Naive thymus-derived CD4-positive, alpha-beta T cell (primary cell): ENCODE measurements at places on chromosomes 6 and 20. TPM values are rescaled to one million over a fixed set of nuclear protein-coding genes. Genes with fewer than 3 reads are reported as not detected.

The YTHDF1 gene
- 42.0 TPM for total RNA-seq

The IP6K3 gene
- not detected in 2 replicates for total RNA-seq

GRCh38 chr6:37614059-37614458 lies 83.6 kb downstream of the MDGA1 start:
- DNase-seq, result no peak

DNA sequence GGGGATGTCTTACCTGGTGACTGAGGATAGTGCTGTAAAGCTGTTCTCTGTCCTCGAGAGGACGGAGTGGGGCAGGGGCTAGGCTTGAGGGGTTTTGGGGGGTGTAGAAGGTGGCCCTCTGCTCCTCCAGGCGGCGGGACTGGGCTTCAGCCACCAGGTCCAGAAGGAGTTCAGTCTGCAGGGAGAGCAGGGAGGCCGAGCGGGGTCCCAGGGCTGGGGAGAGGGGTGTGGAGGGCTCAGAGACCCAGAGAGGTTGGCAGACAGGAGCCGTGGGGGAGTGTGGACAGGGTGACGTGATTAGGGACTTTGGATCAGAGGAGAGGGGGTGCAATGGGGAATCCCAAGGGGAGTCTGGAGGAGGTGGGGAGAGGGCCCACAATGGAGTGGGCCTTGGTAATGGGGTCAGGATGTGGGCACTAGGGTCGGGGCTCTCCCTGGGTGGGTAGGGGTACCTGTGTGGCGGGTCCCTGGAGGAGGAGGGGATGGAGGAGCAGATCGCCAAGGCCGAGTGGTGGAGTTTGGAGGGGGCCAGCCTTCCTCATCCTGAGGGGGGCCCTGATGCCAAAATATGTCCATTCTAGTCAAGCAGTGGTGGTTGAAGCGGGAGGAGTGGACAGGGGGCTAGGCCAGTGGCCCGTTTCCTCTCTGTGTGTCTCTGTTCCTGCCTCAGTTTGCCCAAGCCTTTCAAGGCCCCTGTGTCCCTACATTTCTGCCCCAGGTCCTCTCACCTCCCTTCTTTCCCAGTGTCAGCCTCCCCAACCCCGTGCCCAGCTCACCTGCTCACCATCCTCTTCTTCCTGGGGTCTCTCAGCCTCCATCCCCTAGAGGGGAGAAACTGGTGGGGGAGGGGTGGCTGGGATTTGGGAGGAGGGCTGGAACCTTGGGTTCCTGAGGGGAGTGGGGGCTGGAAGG lies 491 bp downstream of the GPSM3 start:
- DNase-seq, result no peak

DNA sequence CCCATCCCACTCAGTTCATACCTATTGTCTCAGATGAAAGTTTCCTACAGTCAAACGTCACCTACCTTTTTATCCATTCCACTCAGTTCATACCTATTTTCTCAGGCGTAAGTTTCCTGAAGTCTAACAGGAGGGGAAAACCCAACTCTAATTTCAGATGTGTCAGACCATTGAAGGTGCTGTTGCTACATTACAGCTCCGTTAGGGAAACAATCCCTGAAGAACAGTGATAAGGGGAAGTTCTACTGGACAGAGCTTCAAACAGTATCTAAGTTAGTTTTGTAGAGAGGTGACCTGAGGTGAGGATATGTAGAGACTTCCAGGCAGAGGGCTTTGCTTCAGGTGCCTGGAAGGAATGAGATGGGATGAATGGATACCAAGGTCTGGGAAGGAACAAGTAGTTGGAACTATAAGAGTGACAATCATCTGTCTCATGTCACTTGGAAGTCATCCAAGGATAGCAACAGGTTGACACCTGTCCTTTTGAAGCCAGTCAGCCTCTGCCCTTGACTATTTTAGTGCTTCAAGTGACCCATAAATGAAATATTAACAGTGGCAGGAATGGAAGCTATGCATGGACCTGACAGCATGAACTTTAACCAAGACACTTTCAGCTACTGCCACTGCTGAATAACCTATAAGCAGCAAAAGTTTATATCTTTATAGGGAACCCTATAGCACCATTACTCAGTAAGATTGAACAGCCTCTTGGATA lies 191.6 kb upstream of the MOCS1 start:
- DNase-seq, result no peak

- no peak for DNase-seq
Observed at GRCh38 chr6:143965503-143966171, 42.4 kb downstream of the PLAGL1 start.

The TBXT gene
- total RNA-seq, result not detected

GRCh38 chr6:7087491-7087979 lies 20.2 kb upstream of the RREB1 start:
- peak; percentile 25 for DNase-seq

The TBP gene
- total RNA-seq, result 15.2 TPM

GRCh38 chr6:39642270-39642669 lies 82.9 kb downstream of the KIF6 start:
- DNase-seq, result no peak

DNA sequence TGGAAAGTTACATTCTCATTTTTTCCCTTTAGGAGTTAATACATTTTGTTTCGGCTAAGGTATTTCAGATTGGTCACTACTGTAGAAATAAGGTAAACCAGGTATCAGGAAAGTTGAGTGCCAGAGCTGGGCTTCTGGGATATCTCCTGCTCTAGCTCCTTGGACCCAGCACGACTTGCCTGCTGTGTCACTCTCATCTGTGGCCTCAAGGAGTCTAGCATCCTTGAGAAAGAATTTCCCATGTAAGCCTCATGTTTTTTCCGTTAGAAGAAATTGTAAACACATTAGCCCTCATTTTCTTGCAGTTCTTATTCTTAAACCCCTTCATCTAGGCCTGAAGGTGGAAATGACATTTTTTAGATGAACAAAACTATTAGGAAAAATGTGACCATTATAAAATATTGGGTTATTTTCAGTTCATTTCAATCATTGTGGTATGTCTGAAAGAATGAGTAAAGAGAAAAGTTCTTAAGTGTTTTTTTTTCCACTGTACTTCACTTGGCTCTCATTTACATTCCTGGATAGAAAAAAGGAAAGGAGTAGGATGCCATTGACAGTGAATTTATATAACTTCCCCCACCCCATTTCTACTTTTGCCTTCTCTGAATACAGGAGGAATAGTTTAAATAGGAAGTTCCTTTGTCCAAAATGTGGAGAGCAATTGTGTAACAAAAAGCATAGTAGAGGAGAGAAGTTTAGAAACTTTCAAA lies 46.7 kb downstream of the CD2AP start:
- no peak for DNase-seq

DNA sequence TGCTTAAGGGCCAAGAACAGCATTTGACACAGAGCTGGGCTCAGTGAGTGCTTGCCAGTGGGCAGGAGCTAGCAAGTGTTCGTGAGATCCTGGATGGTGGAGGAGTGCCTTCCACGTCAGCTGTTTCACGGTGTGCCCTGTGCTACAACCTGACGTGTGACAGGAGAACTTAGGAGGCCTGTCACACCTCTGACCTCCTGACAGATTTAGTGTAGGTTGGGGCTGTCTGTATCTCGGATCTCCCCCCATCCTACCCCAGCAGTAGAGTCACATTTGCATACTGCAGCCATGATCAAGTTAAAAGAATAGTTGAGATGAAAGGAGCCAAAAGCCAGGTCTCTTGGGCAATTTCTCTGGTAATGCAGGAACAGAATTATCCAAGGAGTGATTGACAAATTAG lies 200.8 kb upstream of the CHD6 start:
- no peak for DNase-seq

The LHFPL5 gene
- not detected for total RNA-seq

The STX11 gene
- 2.6 TPM for total RNA-seq

DNA sequence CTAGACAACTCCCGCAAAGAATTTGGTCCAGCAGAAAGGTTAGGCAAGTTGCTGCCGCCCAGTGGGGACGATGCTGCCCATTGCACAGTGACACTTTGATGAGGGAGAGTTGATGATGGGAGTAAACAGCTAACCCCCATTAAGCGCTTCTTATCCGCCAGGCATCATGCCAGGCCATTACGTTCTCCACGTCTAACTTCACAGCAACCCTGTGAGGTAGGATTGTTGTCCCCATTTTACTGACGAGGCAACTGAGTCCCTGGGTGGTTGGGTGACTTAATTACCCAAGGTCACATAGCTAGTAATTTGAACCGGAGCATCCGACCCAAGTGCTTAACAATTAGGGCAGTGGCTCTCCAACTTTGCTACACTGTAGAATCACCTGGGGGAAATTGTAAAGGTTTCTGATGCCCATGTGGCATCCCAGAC lies 738 bp downstream of the RALGAPB start:
- DNase-seq, result no peak

DNA sequence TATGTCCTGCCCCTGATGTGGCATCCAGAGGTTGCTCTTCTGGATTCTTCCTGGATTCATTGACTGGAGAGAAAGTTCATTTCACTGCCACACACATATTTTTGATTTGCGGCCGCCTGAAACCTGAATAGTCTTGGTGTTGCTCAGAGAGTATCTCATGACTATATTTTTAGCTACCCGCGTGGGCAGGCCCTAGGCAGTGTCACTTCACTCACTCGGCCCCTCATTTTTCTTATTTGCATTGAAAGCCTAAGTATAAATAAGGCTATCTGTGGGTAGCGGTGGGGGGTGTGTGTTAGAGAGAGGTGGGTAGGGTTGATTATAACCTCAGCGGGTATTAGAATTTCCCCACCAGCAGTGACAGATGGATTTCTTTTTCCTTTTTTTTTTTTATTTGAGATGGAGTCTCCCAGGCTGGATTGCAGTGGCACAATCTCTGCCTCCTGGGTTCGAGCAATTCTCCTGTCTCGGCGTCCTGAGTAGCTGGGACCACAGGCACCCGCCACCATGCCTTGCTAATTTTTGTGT lies 113.5 kb downstream of the JARID2 start:
- no peak for DNase-seq

The WASF1 gene
- total RNA-seq, result 4.7 TPM

GRCh38 chr6:65787787-65788186 lies 80.8 kb upstream of the EYS start:
- DNase-seq, result no peak

GRCh38 chr20:13793001-13793400 lies 8.2 kb downstream of the NDUFAF5 start:
- DNase-seq, result no peak

DNA sequence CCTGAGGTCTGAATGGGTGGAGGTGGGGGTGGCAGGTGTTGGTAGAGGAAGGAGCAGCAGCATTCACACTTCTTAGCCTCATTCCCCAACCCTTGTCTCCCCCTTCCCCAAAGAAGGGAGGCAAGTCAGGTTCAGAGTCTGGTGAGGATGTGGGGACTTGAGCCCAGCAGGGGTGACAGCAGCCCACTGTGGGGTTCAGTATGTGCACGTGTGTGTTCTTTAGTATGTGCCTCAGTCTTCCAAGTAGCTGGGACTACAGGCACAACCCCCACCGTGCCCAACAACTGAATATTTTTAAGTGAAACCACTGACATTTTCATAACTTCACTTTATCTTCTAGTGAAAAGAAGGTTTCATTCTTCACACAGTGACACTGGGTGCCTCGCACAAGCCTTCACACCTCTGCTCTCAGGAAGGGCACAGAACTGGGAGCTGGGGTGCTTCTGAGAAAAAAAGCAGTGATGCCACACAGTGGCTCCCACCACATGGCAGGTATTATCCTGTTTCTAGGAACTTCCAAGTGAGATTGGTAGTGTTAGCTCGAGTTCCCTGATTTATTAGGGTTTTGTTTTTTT lies 33.4 kb upstream of the PRELID3B start:
- DNase-seq, result no peak

DNA sequence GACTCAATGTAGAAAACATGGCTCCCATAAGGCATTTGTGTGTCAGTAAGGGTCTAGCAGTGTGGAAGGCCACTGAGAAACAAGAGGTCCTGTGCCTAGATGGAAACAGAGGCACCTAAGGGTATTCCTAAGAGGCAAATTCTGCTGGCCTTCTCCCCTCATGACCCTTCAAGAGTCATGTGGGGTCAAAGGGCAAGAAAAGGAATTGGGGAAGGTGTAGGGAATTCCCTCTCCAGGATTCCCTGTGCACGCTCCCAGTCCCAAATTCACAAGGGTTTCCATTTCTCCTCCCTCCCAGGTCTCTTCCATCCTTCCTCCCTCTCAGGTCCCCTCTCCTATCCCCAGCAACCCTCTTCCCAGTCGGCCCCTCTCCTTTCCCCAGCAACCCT lies 568 bp downstream of the AGPAT1 start:
- no peak for DNase-seq

The RANBP9 gene
- 49.9 TPM for total RNA-seq

The CRISP2 gene
- not detected for total RNA-seq

DNA sequence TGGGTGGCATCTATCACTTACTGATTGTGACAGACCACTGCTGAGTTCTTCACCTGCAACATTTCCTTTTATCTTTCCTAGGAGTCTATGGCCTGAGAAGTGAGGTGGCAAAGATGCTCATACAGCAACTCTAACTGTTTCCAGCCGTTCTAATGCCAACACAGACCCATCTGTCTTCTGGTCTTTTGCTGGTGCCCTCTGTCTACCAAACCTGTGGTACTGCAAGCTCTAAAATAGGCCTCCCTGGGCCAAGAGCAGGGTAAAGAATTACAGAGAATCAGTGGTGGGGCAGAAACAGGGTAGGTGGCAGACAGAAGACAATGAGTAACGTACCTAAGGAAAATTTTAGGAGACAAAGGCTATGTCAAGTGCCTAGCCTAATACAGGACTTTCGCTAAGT lies 611.0 kb upstream of the FLRT3 start:
- no peak for DNase-seq

The BMP6 gene
- total RNA-seq, result not detected

The ADAM33 gene
- total RNA-seq, result not detected

GRCh38 chr6:77455271-77455670 lies 8.0 kb downstream of the HTR1B start:
- DNase-seq, result no peak

The TNF gene
- total RNA-seq, result 125 TPM in 2 replicates
